ENCODE measurements at places on chromosomes 2 and 18.

- no peak for DNase-seq
Observed at GRCh38 chr2:237712477-237713377, 85.3 kb downstream of the LRRFIP1 start.

GRCh38 chr2:153163055-153163454 lies 315.5 kb downstream of the RPRM start:
- no peak for DNase-seq

DNA sequence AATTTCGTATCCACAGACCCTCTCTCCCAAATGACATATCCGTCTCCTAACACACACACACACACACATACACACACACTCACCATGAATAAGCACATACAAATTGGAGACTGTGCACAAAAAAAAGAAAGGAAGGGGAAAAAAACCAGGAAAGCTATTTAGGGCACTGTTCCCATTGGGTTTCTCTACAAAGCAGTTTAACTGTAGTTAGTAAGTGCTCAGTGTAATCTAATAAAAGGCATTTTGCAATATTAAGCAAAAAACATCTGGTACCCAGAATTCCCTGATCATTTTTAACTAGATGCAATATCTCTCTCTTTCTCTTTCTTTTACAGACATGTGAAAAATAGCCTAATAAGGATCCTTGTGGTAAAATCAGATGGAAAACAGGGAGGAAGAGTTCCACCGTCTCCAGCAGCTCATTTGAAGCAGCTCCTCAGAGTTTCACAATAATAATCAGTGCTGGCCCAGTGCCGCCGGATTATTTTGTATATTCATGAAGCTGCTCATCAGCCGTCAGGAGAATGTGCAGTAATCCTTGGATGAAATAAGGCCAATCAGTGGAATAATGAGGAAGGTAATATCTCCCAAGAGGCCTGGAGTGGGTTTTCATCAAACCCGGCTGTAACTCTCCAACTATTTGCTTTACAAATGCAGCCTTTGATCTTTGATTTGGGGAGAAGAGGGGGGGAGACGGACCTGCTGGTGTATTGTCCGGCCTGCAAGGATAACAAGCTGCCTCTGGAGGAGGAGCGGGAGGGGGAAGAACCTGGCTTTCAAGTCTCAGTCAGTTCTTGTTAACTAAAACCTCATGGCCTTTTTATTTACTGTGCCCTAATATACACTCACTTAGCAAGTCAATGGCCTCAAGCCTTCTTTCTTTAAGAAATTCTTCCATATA lies 227.6 kb upstream of the SMIM21 start:
- no peak for DNase-seq

DNA sequence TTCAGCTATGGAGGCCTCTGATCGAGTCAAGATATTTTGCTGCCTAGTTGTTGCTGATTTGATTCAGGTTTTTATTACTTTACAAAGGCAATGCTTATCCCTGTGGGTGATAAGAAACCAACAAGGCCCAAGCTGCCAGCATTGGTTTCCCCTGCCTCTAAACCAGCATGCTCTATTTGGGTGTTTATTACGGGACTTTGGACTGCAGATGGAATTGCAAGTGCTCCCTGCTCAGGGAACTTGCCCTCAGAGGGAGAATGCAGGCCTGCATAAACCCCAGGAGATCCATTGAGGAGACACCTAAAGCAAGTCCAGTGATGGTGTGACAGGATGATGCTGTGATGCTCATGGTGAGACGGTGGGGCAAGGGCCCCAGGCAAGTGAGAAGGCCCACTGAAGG lies 172.1 kb downstream of the VAPA start:
- no peak for DNase-seq

- DNase-seq = peak; percentile 28
Observed at GRCh38 chr2:70785137-70785911, 5.1 kb downstream of the FIGLA start.

DNA sequence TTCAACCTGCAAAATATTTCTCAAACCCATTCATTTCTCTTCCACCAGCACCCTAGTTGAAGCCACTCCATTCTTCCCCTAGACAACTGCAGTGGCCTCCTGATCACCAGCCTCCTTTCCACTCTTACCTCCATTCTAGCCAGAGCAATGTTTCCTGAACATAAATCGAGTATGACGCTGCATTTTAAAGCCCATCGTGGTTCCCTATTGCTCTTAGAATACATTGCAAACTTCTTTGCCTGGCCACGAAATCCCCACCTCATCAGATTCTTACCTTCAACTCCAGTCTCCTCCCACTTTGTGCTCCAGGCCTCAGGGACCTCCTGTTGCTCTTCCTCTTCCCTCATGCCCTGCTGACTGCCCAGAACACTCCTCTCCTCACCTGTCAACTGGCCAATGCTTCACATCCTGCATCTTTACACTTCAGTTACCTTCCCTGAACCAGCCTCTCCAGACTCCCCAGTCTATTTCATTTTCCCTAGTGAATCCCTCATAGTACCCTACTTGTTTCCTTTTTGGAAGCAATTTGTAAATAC lies 176.5 kb upstream of the CTAGE1 start:
- no peak for DNase-seq

DNA sequence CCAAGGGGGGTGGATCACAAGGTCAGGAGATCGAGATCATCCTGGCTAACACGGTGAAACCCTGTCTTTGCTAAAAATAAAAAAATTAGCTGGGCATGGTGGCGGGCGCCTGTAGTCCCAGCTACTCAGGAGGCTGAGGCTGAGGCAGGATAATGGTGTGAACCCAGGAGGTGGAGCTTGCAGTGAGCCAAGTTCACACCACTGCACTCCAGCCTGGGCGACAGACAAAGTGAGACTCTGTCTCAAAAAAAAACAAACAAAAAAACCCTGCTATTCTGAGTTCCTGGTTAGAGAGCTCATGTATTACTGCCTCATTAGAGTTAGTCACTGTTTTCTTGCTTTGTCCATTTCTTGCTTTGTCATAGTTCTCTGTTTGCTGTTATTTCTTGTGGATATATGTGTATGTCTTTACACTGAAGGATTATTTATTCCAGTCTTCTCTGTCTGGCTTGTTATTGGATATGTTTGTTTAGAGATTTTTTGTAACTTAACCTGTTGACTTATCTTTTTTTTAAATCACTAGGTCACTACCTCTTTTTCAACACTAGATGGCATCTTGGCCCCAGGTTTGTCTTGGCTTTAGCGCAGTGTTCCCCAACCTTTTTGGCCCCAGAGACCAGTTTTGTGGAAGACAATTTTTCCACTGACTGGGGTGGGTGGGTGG lies 17.0 kb downstream of the TTLL4 start:
- DNase-seq = no peak

GRCh38 chr2:79026061-79026460 lies 559 bp downstream of the REG3G start:
- no peak for DNase-seq

DNA sequence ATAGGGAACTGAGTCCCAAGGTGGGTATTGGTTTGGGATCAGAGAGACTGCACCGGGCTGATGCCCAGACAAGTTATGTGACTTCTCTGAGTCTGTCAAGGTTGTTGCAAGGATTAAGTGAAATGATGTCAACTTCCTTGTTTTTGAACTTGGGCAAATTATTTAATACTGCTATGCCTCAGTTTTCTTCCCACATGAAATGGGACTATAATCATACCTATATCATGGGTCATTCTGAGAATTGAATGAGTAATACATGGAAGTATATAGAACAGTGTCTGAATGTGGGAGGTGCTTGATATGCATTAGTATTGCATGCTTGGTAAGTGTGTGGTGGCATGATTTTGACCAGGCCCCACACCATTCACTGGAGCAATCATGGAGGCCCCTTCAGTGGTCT lies 99.0 kb downstream of the PRKCE start:
- DNase-seq = no peak

DNA sequence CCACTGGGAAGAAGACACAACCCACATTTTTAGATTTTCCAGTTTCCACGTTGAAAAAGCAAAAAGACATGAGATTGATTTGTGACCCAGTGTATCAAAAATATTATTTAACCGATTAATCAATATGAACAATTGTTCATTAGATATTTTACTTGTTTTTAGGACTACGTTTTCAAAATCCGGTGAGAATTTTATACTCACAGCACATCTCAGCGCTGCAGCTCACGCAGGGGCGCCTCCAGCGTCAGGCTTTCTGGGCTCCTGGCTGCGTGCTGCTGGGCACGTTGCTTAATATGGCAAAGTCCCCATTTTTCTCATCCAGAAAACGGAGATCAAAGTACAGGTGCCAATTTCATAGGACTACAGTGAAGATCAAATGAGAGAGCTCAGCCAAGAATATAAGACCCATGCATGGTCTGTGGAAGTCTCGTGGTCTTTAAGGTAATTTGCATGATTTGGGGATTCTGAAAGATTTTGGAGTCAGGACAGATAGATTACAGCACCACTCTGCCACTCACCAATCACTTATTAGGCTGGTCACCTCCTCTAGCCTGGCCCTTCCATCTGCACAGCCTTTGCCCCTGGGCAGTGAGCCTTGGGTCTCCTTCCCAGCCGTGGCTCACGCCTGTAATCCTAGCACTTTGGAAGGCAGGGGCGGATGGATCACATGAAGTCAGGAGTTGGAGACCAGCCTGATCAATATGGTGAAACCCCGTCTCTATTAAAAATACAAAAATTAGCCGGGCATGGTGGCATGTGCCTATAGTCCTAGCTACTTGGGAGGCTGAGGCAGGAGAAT lies 36.2 kb downstream of the PTPN18 start:
- no peak for DNase-seq

DNA sequence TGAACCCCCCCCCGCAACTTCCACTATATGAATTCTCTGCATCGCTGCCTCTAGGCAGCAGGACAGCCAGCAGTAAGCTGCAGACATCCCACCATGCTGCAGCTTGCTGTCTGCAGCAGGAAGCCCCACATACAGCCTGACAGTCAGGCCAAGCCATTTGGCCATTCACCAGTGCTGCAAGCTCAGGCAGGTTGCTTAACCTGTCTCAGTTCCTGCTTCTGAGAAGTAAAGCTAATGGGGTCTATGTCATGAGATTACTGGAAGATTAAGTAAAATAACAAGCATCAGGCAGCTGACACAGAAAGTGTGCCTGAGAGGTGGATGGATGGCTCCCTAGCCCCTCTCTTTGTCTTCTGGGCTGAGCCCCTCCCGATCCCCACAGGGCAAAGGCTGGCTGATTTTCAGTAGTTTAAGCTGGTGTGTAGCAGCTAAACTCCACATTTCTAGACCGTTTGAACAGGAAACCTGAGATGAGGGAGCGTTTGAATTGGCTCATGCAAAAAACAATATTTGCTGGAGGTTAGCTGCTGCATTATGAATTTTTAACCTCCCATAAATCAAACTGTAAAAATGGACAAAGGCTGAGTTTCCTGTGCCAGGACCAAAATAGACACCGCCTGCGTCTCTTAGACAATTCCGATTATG lies 193.8 kb upstream of the ARL4C start:
- no peak for DNase-seq

DNA sequence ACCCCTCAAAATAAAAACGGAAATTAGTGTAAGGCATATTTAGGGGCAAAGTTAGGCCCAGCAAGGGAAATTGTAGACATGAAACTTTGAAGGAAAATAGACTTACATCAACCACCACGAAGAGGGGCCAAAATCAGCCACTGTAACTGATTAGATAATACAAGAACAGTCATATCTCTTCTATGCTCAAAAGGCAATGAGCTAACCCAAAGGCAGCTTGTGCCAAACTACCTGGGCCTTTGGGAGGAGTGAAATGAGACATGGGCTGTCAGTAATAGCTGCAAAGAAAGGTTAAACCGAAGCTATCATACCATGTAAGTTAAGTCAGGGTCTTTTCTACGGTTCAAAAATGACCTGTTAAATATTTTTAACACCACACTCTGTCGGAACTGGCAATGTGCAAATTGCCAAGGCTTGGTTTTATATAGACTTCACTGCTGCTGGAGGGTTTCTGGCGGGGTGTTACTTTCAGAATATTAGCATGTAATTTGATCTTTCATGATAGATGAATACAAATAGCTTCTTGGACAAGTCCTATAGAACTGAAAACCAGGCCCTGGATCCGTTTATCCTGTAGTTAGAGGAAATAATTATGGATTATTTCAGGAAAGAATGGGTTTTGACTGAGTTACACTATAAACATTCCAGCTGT lies 69.6 kb downstream of the ACVR1 start:
- no peak for DNase-seq
